ENCODE measurements at places on chromosomes 6 and 20. TPM values are rescaled to one million over a fixed set of nuclear protein-coding genes. Genes with fewer than 3 reads are reported as not detected.

Gene SCUBE3
- 3.0 TPM for total RNA-seq

Gene SLC22A23
- 20.4 TPM for total RNA-seq

Gene WFDC6
- not detected for total RNA-seq

Gene MUCL3
- total RNA-seq, result not detected

Gene PLAGL1
- total RNA-seq, result 36.2 TPM
